MV-4-11 (cell line): ENCODE measurements at places on chromosomes 13 and 19.

DNA sequence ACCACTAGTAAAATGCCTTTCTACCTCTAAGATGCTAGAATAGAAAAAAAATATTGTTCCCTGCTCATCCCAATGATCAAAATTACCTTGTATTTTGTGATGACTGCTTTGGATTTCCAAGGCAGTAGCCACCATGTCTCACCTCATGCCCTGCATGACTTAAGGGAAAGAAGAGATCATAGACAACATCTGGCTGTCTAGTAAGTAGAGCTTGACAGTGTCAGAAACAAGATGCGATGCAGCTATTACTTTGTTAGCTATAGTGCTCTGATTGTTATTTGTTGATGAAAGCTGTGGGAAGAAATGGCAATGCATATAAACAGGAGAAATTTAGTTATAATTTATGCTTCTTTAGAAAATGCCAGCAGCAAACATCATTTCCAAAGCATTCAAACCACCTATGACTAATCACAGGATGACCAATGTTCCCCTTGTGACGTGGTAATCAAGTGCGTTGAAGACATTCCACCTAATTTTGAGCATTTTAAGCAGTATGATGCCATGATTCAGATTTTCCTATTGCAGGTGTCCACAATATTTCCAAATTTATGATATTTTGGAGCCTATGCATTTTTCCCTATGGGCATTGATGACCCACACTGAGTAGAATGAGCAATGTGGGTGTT lies 308.3 kb downstream of the KCNRG start:
- no peak for DNase-seq

DNA sequence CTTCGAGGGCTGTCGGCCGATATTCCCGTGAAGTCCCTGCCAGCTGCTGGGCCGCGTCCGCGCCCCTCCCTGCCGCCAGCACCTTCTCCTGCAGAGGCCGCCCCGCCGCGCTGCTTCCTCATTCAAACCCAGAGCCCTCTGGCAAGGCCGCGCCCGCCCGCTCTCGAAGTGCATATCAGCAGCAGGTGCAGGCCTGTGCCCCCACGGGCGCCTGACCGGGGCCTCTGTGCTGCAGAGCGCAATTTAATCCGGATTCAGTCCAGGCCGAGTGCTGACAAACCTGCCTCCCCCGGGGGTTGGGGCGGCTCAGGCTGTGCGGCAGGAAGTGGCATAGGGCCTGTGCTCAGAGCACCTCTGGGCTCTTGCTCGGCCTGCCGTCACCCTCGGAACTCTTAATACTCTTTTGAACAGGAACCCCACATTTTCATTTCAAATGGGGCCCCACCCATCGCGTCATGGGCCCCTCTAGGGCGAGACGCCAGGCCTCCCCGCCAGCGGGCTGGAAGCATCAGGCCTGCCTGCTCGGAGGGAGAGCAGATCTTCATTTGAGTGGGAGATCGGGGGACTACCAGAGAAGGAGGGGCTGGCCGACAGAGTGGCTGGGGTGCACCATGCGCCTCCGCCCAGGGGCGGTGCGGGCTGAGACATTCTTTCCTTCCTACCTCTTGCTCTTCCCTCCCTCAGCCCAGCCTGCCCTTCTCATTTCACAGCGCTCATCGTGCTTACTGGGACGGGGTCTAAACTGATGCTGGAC lies 125.7 kb downstream of the TNFRSF19 start:
- DNase-seq = no peak

DNA sequence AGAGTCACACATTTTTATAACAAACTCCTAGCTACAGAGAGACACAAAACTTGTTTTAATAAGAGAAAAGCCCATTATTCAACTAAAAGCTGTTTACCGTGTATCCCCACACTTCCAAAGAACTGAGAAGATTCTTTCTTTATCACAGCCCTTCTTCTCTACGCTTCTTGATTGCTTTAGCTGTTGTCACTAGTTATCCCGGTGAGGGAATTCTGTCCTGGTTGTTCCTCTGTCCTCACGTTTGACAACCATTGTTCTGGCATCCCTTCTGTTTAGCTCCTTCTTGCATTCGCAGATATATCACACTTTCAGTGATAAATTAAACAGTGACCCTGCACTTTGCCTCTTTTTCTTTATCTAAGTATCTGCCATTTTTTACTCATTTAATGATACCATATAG lies 1035.1 kb upstream of the PCDH20 start:
- no peak for DNase-seq

- peak; percentile 40 for DNase-seq
Observed at GRCh38 chr19:35030257-35031071, at the start of gene SCN1B. SCN1B (plus strand) TSS chr19:35030470; CDS start chr19:35030821, 351 bp downstream.

GRCh38 chr13:110336681-110337080 lies 29.6 kb downstream of the COL4A2 start:
- no peak for DNase-seq

DNA sequence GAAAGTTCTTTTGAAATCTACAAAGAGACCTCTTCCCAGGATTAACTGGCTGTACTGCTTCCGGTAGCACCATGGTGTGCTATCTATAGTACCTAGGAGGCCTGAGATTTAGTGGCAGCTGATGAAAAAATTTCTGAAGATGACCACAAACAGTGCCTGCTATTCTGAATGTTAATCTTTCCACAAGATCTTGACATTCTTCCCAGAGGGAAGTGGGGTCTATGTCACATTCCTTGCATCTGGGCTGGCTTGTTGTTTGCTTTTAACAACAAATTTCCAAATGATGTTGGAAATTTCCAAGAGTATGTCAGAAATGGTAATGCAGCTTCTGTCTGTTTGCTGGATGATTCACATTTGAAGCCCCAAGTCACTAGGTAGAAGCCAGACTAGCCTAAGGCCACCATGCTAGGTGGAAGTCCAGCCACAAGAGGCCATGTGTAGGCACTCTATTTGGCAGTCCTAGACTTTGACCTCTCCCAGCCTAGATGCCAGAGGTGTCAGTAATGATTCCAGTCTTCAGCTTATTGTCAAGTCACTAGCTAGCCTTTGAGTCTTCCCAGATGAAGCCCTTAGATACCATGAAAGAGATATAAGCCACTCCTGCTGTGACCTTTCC lies 22.1 kb downstream of the SPART start:
- no peak for DNase-seq

DNA sequence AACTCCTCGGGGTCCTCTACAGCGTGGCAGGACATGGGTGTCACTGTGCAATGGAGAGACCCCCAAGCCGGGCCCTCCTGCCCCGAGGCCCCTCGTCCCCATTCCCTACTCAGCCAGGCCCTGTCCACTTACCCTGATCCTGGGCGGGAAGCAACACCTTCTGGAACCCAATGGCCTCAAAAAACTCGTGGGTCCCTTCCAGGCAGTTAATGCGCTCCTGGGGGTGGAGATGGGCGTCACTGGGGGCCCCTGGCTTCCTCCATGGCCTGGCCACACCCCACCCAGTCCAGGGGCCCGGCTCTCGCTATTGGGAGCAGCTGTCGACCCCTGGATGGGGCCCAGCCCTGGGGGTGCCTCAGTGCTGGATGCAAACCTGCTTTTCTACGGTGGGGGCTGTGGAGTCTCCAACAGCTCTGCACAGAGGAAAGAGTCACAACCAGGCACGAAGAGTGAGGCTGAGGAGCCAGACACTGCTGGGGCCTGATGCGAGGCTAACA lies 10.8 kb downstream of the UBXN6 start:
- no peak for DNase-seq

- no peak for DNase-seq
Observed at GRCh38 chr19:3483226-3483628, at the start of gene SMIM44. SMIM44 (minus strand) TSS chr19:3483441; CDS start chr19:3483403, 38 bp downstream.

- no peak for DNase-seq
Observed at GRCh38 chr19:18768046-18768771, 22.9 kb downstream of the COMP start.

DNA sequence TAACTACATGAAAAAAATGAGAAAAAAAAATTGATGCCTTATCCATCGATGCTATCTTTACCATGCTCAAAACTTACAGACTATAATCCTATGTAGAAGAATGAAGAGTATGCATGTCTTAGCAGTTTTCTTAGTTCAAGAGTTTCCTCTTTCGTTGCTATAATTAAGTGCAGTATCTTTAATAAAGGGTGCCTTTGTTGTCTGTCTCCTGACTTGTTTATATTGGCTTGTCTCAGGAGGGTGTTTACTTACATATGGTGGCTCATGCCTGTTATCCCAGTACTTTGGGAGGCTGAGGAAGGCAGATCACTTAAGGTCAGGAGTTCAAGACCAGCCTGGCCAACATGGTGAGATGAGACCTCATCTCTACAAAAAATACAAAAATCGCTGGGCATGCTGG lies 44.3 kb downstream of the MTMR6 start:
- no peak for DNase-seq

- no peak for DNase-seq
Observed at GRCh38 chr13:42064259-42064658, 15.8 kb downstream of the DGKH start.

DNA sequence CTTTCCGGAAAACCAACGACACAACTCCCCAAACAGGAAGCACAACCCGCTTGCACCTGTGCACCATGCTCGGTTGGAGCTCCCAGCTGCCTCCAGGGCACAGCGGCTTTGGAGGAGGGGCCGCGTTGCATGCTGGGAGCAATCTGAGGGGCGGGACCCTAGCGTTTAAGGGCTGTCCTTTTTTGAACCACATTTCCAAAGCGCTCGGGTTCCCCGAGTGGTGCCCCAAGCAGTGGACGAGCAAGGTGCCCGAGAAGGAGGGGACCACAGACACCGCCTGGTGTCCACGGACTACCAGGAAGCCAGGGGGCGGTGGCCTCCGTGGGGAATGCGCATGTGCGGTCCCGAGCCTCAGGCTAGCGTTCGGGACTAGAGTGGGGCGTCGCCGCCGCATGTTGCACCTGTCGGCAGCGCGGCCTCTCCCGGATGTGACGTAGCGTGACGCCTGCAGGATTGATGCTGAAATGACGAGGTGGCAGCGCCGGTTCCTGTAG lies 11.9 kb upstream of the ZNF57 start:
- no peak for DNase-seq

GRCh38 chr13:39821977-39822376 lies 166.5 kb downstream of the COG6 start:
- DNase-seq = no peak

DNA sequence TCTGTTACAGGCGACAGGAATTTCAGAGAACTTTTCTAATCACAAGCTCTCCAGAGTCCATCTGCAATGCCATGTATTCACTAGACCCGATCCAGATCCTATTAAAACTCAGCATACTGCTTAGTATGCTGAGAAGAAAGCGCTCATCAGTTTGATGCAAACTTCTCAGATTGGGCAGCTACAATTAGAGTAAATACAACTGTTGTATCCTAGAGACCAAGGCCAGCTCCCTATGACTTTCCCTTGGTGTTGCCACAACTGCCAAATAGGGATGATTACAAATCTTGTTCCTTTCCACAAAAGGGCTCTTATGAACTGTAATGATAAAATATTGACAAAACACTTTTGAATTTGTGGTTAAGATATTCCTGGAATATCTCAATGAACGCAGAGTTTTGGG lies 191.2 kb downstream of the SPRY2 start:
- DNase-seq = no peak

- DNase-seq = no peak
Observed at GRCh38 chr13:34864671-34865070, 77.4 kb upstream of the NBEA start.

GRCh38 chr19:42422901-42423461 lies 4.2 kb downstream of the LIPE start:
- DNase-seq = no peak

DNA sequence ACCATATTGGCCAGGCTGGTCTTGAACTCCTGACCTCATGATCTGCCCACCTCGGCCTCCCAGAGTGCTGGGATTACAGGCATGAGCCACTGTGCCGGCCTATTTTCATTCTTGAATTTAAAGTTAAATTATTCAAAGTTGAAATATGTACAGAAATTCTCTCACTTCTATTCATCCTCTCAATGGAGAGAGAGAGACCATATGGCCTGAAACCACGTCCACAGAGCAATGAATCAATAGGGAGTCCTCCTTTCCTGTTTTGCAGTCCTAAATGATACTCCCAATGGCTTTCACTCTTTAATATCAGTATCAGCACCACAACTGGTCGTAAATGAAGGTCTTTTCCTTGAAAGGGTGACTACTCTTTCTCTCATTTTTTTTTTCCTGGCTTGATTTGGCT lies 30.5 kb upstream of the KCTD4 start:
- DNase-seq = no peak

DNA sequence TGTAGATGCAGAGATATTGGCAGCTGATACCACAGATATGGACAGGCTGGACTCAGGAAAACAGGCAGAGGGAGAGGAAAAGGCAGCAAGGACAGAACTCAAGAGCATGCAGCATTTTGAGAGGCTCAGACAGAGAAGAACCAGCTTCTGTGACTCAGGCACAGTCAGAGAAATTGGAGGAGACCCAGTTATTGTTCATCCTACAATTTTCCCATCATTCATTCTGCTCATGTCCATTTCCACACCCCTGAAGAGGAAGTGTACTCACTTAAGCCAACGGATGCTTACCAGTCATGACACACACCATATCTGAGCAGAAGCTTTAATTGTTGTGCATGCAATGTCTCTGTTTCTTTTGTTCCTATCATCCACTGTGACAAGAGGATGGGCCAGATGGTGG lies 359.8 kb upstream of the HTR2A start:
- DNase-seq = peak; percentile 9

DNA sequence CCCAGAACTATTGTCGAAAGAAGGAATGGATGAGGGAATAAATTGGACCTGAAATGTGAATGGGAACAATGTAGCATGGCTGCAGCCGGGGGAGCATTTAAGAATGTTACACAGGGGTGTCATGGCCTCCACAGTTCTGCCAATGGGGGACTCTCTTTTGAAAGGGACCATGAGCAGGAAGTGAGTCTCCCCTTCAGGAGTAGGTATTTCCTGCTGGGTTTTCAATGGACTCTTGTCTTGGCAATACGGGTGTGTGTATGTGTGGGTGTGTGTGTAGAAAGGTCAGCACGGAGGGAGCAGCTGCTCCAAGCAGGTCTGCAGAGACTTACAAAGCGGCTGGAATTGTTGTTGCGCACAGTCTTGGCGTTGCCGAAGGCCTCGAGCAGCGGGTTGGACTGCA lies 24.4 kb downstream of the MYO1F start:
- peak; percentile 28 for DNase-seq

- no peak for DNase-seq
Observed at GRCh38 chr19:15790096-15790495, 2.6 kb downstream of the OR10H5 start.
